ENCODE measurements at places on chromosomes 6 and 20.

DNA sequence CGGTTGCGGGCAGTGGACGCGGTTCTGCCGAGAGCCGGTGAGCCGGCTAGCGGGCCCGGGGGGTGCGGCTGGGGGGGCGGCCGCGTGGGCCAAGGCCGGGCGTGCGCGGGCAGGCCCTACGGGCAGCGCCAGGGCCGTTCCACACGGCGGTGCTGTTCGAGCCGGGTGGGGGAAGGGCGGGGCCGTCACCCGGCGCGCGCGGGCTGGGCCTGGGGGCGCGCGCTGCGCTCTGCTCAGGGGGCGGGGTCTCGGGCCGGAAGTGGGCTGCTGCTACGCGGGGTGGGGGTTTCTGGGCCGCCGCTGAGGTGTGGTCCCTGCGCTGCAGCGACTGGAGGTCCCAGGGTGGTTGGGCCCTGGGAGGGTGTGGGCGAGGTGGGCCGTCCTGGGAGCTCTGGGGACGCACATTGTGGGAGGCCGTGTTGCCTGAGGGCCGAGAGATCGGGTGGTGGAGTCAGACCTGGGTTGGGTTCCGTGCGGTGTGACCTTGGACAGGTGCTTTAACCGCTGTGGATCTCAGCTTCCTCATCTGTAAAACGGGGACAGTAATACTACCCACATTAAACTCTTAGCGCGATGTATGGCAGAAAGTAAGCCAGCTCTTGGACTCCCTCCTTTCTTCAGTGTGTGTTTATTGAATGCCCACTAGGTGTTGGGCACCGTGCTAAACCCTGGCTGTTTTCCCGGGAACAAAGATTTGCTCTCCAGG lies 391 bp downstream of the MAPRE1 start:
- no peak for DNase-seq

DNA sequence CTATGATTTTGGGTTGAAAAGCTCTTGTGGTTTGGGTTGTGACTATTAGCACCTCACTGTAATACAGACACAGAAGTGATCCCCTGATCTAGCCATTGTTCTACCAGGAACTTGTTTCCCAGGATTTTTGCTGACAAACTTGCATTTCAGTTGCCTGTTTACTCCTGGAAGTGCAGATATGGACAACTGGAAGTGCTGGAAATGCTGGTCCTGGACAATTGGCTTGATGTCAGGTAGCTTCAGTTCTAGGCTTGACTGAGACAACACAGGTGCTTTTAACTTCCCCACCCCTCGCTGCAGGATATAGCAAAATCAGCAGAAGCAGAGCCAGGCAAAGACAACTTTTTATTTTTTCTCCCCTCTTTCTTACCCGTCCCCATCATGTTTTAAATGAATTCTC lies 27.1 kb upstream of the FBXO30 start:
- no peak for DNase-seq

DNA sequence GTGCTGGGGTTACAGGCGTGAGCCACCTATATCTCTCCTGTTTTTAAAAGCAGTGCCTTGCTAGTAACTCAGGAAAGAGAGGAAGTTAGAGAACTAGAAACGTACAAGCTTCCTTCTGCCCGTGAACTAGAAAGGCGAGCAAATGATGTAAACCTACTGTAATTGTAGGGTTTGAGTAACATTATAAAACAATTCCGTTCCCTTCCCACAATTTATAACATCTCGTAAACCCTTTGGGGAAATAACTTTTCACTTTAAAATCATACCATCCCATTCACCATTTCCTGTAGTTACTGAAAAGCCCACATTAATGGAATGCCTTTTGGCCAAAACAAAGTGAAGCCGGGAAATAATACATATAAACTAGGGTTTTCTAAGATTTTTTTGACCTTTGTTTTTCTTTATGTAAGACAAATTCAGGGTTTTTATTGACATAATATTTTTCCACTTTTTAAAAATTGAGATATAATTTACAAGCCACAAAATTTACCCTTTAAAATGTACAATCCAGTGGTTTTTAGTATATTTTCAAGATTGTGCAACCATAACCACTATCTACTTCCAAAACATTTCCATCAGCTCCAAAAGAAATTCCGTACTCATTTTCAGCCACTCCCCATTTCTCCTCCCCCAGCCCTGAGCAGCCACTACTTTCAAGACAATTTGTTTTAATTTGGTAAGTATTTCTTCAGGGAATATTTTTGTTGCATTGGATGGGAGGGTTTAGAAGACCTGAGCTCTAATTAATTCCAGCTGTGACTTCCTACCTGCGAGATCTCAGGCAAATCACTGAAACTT lies 175.1 kb upstream of the PDE10A start:
- DNase-seq, result no peak

GRCh38 chr20:53154540-53154939 lies 182.4 kb downstream of the TSHZ2 start:
- no peak for DNase-seq

DNA sequence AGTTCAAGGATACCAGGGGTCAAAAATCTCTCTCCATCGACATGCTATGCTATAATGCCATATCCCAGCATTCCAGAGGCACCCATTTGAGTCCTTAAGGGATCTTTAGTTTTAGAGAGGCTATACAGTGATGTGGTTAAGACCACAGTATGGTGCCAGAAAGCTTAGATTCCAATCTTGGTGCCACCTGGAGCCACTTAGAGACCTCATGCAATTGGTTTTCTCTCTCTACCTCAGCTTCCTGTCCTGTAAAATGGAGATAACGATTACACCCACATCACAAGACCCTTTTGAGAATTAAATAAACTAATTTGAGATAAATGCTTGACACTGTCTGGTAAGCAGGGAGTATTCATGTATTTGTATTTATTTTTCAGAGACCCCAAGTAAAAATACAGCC lies 39.0 kb downstream of the PLAGL1 start:
- no peak for DNase-seq

Data from activated CD4-positive, CD25-positive, alpha-beta regulatory T cell treated with anti-CD3 and anti-CD28 coated beads, Interleukin-2, amount 50 U/mL, for 72 hours (primary cell).